ENCODE measurements at places on chromosomes 2 and 18.

DNA sequence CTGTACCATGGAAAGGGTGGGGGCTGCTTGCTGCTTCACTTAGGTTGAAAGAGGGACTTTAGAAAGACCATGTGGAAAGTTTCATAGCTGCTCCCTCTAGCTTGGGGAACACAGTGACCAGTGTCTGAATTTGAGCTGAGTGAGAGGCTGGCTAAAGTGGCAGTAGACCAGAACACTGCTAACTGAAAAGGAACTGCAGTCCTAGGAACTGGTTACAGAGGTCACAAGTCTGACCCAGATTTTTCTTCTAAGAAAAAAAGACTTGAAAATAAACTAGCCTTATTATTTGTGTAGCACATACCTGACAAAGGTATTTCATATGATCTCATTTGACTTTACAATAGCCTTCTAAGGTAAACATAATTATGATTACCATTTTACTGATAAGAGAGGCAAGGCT lies 153.6 kb downstream of the FSHR start:
- DNase-seq: no peak

DNA sequence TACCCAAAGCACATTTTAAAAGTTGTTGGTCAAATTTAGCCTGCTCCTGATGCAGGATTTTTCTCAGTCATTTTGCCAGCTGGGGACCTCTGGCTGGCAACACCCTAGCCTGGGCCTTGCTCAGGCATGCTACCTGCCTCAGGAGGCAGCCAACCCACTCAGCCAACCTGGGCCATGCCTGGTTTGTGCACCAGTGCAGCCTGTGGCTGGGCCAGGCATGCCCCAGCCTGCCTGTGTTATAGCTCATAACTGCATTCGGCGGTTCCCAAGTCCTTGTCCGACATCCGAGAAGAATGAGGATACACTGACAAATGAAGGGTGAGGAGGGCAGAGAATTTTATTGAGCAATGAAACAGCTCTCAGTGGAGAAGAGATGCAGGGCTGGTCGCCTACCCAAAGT lies 608.0 kb downstream of the SUCLG1 start:
- no peak for DNase-seq

GRCh38 chr2:135154962-135155361 lies 102.9 kb downstream of the RAB3GAP1 start:
- no peak for DNase-seq

DNA sequence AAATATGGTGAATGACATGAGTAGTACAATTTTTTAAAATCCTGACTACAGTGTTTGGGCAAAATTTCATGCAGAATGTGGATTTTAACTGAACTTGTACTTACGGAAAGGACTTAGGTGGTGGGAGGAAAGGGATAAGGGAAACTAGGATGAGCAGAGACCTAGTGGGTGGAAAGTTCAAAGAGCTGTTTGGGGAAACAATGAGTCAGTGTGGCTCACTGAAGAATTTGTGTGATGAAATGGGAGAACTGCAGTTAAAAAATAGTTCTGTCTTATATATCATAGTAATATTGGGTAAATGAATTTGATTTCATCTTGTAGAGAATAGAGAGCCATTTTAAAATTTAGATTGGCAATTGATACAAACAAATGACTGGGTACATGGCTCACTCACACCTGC lies 220.1 kb upstream of the CTAGE1 start:
- DNase-seq: no peak

DNA sequence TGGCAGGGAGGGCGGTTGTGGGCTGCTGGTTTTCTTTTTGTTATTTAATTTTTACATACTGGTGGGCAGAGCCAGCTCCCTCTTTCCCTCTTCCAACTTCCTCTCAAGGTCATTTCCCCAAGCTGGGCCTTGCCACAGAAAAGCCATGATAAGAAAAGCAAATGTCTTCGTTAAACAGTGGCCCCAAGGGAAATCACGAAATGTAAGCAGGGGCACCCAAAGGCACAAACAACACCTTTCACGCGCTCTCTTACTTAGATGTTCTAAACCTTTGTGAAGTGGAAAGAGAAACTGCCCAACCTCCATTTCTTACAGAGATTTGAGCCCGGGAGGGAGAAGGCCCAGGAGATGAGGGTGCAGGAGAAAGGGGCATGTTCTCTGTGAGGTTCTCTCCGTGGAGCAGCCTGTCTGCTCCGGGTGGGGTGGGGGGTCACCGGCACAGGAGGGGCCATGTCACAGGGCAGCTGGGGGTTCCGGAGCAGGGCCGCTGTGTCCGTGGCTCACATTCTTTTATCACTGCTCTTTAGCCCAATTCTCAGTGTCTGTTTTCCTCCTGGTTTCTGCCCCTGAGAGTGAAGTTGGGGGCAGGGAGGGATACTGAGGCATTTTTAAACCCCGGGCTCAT lies 190.7 kb upstream of the GATA6 start:
- DNase-seq: no peak

DNA sequence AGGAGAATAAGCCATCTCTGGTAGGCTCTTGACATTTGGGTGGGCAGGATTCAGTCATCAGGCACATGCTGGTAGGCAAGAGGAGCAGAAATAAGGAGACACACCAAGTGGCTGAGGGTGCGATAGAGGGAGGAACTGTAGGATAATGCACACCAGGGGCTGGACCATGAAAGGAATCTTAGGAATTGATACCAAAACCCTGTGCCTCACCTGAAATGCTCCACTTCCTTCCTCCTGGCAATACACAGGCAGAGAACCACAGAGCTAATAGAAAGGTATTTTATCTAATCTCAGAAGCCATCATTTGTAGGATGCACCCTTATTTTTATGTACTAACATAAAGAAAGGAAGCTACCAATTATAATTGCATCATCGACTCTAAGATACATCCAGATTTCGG lies 4.4 kb upstream of the CYP1B1 start:
- DNase-seq: no peak

DNA sequence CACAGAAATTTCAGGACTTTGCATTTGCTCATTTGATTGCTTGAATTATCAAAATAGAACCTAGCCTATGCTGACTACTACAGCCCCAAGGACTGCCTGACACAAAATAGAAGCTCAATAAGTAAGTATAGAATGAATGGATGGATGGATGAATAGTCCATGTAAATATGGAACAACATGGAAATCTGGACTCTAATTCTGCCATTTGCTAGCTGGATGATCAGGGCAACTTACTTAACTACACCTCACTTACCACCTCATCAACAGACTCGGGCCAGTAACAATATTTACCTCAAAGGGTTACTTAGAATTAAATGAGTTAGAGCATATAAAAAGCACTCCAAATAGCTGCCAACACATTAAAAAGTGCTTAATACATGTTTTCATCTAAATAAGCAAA lies 50.6 kb downstream of the NBAS start:
- no peak for DNase-seq

GRCh38 chr2:137179542-137179941 lies 414.2 kb downstream of the THSD7B start:
- DNase-seq: no peak

DNA sequence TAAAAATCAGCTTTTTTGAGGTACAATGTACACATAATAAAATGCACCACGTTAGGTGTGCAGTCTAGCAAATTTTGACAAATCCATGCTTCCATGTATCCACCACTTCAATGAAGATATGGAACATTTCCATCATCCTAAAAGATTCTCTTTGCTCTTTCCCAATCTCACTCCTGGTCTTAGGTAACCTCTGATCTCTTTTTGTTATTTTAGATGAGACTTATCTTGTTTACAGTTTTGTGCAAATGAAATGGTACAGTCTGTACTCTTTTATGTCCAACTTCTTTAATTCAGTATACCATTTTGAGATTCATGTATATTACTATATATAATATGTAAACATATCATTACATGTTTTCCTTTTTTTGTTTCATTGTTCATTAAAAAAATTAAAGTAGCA lies 16.3 kb upstream of the SERPINB5 start:
- no peak for DNase-seq

- DNase-seq: no peak
Measured at GRCh38 chr2:174589334-174589733, 8.3 kb downstream of the WIPF1 start.

- DNase-seq: no peak
Measured at GRCh38 chr18:7878265-7879211, 311.4 kb downstream of the PTPRM start.

GRCh38 chr2:64330281-64331113 lies 123.5 kb upstream of the LGALSL start:
- DNase-seq: peak; percentile 72

DNA sequence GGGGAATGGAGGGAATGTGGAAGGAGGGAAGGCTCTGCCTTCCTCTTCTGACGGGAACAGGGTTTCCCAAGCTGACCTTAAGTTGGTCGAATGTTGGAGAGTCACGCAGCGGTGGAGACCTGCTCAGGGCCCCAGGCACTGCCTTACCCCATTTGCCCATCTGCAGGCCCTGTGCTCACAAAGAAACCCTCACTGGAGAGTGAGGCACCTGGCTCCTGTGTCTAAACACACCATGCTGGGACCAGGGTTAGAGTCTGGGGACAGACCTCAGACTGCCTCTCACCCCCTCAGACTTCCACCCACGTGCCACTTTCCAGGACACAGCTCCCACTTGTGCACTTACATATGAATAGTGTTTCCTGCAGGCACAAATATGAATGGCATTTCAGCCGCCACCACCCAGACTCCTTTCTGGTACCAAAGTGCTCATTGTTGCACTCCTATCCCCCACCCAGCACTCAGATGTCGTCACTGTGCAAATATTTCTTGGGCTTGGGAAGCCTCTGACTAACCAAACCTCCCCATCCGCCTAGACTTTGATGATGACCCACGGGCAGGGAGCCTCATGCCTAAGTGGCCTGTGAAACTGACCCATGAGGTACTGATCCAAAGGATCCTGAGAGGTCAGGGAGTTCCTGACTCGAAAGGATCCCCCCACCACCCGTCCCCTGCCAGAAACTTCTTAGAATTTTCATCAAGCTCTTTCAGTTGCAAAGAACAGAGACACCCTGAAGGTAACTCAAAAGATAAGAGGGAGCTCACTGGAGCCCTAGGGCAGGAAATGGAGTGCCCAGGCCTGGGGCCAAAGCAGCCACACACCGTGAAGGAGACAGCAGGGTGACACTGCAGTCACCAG lies 78.3 kb downstream of the STPG4 start:
- peak; percentile 96 for DNase-seq

GRCh38 chr2:177998006-177998405 lies 74.6 kb downstream of the PDE11A start:
- peak; percentile 14 for DNase-seq

DNA sequence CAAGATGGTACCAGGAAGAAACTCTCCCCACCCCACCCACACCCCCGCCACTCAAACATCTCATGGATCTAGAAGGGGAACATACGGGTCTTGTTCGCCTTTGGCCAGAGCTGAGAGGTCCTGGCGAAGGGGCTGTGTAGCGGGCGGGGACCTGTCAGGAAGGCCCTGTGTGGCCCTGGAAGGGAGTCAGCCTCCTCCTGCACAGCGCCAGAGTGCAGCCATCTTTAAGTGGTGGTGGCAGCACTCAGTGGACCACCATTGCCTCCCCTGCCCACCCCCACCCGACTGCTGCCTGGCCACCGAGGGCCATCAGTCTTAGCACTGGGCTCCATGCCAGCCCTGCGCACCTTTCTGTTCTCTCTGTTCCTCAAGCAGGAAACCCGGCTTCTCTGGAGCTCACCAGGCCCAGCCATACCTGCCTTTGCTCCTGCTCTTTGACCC lies 11.6 kb upstream of the FAHD2A start:
- DNase-seq: no peak

GRCh38 chr2:40814616-40815015 lies 362.7 kb upstream of the SLC8A1 start:
- DNase-seq: no peak

DNA sequence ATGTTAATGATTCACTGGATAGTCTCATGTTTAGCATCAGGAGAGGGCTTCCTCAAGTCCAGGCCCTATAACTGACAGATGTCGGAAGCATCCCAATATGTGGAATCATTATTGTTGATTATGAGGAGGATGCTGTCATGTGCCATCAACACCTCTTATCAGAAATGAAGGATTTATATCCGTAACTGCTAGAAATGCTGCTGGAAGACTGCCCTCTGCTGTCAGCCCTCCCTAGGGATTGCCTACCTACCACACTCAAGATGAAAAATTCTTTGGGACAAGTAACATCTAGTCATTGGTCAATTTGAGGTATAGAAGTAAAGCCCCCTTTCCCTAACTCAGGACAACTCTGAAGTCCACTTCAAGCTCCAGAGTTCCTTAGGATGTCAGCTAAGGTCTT lies 1166.5 kb upstream of the NXPH2 start:
- DNase-seq: no peak

DNA sequence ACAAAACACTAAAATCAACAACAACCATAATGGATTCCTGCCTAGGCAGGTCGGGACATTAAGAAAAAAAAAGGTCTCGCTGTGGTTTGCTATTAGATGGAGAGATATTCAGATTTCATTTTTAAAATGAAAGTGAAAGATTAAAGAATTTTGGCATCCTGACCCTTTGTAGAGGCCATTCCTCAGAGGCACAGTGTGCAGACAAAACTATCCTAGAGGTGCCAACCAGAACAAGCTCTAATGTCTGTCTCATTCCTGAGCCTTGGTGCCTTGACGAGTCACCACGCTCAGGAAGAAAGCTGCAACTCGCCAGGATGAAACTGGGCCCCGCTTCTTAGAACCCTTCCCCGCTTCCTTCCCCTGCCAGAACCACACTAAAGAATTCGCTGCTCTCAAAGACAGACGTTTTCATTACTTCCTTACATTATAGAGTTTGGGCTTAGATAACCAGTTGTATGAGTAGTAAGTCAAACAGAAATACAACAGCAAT lies 156.0 kb downstream of the TGIF1 start:
- peak; percentile 58 for DNase-seq

DNA sequence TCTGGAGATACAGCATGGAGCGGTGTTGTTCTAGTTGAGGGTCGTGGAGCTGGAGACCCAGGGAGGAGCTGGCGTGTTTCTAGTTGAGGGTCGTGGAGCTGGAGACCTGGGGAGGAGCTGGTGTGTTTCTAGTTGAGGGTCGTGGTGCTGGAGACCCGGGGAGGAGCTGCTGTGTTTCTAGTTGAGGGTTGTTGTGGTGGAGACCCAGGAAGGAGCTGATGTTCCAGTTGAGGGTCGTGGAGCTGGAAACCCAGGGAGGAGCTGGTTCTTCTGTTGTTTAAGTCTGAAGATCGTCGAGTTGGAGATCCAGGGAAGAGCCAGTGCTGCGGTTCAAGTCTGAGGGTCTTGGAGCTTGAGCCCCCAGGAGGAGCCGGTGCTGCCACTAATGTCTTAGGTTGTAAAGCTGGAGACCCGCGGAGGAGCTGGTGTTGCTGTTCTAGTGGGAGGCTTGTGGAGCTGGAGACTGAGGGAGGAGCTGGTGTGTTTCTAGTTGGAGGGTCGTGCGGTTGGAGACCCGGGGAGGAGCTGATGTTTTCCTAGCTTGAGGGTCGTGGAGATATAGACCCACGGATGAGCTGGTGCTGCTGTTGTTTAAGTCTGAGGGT lies 155.3 kb downstream of the RTP5 start:
- DNase-seq: no peak

- no peak for DNase-seq
Measured at GRCh38 chr2:205721057-205721449, 38.8 kb downstream of the NRP2 start.

GRCh38 chr18:45626330-45627203 lies 11.3 kb downstream of the SLC14A2 start:
- no peak for DNase-seq

GRCh38 chr2:240662681-240663080 lies 20.0 kb downstream of the AQP12B start:
- DNase-seq: no peak

- DNase-seq: no peak
Measured at GRCh38 chr18:75198036-75198435, 10.9 kb downstream of the PTGR3 start.
